CD4-positive, alpha-beta T cell treated with Interleukin-17A for 1 hour (primary cell): ENCODE measurements at places on chromosomes 2 and 18.

DNA sequence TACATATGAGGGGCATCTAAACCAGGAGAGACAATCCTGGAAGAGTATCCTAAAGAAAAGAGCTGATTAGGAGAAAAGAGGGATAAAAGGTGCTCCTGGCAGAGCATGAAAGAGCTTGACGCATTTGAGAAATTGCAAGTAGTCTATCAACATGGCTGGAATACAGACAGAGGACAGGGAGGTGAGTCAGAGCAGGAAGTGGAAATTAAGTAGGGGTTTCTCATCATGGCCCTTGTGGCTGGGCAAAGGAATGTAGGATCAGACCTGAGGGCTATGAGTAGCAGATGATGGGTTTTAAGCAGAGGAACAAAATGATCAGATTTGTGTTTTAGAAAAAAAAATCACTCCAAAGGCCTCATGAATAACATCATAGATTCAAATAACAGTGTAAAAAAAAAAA, 49.2 kb upstream of the UGP2 start:
- no peak for DNase-seq

- no peak for DNase-seq
Observed at GRCh38 chr18:79974025-79974654, 9.7 kb downstream of the HSBP1L1 start.

DNA sequence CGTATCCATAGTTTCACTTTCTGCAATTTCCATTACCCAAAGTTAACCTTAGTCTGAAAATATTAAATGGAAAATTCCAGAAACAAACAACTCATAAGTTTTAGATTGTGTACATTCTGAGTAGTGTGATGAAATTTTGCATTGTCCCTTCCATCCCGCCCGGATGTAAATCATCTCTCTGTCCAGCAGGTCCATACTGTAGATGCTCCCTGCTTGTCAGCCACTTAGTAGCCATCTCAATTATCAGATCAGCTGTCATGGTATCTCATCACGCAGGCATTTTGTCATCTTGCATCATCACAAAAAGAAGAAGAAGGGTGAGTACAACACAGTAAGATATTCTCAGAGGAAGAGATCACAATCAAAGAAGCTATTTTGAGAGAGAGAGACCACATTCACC, 185.0 kb upstream of the STK17B start:
- DNase-seq = no peak

DNA sequence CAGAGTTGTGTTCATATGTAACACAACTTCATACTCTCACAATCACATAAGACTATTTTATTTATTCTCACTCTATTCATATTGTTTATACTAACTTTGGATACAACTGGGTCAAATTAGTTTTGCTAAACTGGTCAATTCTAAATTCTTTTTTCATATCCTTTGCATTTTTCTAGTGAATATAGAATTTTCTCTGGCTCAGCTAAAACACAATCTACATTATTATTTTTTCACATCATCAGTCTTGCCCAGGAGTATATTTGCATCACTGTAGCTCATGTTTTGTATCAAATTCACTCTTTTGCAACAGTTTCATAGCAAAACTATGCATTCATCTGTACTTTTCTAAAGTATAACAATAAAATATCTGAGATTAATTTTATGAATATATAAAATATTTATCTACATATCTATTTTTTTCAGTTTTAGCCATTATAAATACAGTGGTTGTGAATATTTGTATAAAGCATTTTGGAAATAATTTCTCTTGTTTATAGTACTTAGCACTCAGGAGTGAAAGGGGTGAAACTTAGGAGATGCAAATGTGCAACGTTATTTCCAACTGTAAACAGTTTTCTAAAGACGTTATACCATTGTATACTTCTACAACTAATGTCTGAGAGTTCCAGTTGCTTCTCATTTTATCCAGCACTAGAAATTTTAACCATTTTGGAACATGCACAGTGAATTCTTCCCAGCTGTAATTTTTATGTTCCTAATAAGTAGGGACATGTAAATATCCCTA, 854.6 kb downstream of the CBLN2 start:
- DNase-seq = no peak

GRCh38 chr2:189709501-189710221, 35.2 kb downstream of the ANKAR start:
- no peak for DNase-seq
